ENCODE measurements at places on chromosomes 1 and 21.

- DNase-seq, result no peak
Observed at GRCh38 chr1:21524686-21525339, 15.6 kb downstream of the ALPL start.

- DNase-seq, result no peak
Observed at GRCh38 chr1:183986941-183987340, 50.6 kb downstream of the COLGALT2 start.

GRCh38 chr1:26690576-26691031, 5.2 kb upstream of the ARID1A start:
- no peak for DNase-seq

GRCh38 chr1:1599030-1599934, 653 bp downstream of the FNDC10 start:
- no peak for DNase-seq

- DNase-seq, result no peak
Observed at GRCh38 chr1:85573322-85573721, 7.2 kb upstream of the CCN1 start.

DNA sequence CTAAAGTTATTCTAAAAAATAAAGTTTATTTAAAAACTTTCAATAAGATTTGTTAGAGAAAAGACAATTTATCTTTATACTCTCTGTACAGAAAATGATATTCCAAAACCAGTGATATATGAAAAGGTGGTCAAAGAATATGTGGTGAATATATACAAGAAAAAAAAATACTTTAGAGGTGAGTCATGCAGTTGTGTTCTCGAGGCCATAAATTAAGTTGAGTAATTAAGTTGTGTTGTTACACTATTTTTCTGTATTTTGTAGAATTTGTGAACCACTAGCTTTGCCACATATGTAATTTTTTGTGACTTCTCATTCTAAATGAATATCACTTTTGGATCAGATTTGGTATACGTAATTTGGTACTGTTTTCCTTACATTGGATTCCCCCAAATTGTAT, 23.6 kb upstream of the DUSP10 start:
- no peak for DNase-seq

GRCh38 chr1:910881-911721, 12.6 kb upstream of the SAMD11 start:
- peak; percentile 24 for DNase-seq

DNA sequence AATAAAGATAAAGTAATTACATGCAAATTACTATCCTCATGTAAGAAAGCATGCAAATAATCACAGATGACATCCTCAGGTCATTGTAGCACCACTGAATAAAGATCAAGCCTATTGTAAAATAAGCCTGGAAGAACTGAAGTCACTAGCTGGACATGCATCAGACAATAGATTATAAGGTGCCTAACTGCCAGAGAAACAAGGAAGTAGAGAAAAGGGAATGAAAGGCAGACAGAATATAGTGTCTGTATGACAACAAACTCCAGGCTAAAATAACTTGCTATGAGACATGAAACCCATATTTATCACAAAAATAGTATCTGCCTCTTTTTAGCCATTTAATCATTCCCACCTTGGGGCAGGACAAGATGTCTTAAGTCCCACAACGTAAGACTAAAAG, 108.7 kb downstream of the ENAH start:
- no peak for DNase-seq

GRCh38 chr1:85581802-85582686, 1.5 kb downstream of the CCN1 start:
- no peak for DNase-seq

DNA sequence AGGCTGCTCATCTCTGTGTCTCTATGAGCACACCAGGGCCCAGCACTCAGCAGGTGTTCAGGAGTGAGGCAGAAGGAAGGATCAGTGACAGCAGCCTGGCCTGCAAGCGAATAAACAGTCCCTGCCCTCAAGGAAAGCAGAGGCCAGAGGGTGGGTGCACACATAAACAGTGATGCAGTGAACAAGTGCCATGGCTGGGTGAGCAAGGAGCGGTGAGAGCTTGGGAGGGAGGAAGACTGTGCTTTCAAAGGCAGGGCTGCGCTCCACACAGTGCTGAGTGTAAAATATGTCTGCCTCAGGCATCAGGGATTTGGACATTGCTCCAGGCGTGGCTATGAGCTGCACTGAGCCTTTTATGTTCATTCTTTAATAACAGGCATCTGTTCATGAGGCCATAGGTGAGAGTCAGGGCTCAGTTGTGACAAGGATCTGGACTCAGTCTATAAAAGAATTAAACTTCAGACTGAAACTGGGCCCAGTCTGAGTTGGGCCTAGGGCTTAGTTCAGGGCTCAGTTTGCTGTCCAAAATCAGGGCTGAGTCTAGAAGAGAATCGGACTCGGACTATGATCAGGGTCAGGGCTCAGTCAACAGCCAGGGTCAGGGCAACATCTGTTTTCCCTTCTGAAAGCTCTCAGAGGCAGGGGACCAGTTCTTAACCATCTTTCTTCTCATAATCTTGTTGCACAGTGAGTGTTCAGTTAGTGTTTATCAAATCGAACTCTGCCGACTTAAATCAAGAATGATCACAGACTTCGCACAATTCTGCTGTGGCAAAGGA, 213.7 kb downstream of the FOXD2 start:
- DNase-seq, result no peak
